Uterus (tissue), 4 donors: ENCODE measurements at places on chromosomes 13 and 19.

DNA sequence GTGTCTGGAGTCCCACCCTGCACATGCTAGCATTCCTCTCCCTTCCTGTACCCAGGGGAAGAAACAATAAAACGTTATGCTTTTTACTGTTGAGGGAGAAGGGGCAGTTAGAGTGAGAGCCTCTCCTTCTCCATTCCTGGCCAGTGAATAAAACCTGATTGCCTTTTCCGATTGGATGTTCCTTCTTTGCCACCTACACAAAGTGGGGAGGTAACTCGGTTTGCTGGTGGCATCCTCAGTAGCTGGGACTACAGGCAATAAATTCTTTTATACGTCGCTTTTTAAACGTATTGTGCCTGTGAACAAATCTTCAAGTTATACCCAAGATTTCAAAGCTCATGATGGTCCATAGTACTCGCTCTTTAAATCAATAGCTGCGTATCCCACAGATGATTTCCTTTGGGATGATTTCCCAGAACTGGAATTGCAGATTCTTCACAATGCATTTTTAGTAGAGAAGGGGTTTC lies 660 bp upstream of the MVB12A start:
- no peak for DNase-seq

DNA sequence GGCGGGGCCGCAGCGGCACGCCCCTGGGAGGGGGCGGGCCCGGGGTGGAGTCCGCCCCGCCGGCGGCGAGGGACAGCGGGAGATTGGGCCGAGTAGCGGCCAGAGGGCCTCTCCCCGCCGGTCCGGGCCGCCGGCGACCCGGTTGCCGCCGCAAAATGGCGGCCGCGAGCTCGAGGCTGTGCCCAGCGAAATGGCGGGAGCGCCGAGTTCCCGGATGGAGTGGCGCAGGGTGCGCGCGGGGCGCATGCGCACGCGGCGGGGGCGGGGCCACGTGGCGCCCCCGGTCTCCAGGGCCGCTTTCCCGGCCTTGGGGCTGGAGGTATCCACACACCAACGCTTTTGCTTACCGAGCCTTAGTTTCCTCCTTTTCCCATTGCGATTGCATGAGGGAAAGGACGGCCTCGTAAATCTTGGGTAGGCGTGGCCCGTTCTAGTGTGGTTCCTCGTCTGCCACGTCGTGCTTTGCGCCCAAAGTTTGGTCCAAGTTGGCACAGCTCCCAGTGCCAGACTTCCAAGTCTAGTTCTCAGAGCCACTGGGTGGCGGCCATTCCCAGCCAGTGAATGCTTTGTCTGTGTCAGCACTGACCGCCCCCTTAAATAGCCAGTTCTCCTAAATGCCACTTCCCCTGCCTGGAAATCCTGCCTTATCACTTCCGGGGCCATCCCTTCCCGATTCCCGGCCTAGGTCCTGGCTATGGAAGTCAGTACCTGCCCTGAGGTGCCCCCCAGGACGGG lies 513 bp downstream of the CIRBP start:
- DNase-seq: peak; percentile 91

DNA sequence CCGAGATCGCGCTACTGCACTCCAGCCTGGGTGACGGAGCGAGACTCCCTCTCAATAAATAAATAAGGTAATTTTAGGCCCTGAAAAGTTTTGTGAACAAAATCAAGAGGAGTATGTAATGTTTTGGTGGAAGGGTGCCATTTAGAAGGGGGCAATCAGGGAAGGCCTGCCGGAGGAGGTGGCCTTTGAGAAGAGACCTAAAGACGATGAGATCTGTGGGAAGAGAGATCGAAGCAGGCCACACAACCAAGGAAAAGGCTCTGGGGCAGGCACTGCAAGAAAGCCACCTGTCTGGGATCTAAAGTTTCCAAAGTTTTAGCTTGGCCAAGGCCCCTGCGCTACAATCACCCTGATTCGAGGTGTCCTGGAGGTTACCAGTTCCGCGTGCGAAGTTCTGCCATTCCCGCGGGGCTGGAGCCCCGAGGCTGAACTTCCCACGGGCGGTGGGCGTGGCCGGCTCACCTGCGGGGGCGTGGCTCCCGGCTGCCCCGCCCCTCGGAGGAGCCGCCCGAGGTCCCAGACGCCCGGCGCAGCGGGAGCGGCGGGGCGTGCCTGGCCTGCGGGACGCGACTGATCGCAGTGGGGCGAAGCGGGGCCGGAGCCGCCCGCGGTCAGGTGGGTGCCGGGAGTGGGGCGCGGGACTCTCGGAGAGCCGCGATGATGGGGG lies at the start of gene KLC3:
Gene KLC3, plus strand, starts transcription at position 519 of the 667 bp plus-strand sequence. CDS start 4,792 bp downstream, outside the sequence.
- no peak for DNase-seq

GRCh38 chr13:50140153-50140552 lies 124.9 kb downstream of the KCNRG start:
- no peak for DNase-seq

GRCh38 chr13:24267801-24268200 lies 41.6 kb upstream of the C1QTNF9 start:
- no peak for DNase-seq

DNA sequence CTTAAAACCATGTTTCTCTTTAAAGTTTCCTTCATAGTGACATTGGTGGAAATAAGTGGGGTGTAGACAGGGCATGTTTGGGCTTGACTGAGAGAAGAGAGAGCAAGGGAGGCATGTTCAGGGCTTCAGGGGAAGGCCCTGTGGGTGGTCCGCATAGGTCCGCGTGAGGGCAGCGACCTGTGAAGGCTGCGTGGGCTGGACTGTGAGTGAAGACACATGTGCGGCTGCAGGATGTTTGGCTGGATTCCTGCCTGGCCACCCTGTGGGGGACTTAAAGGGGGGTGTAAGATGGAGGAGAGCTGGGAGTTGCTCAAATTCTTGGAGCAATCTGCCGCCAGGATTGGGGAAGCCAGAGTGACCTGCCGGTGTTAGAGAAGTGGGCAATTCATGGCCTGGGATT lies 23.8 kb upstream of the KLF12 start:
- DNase-seq: no peak

DNA sequence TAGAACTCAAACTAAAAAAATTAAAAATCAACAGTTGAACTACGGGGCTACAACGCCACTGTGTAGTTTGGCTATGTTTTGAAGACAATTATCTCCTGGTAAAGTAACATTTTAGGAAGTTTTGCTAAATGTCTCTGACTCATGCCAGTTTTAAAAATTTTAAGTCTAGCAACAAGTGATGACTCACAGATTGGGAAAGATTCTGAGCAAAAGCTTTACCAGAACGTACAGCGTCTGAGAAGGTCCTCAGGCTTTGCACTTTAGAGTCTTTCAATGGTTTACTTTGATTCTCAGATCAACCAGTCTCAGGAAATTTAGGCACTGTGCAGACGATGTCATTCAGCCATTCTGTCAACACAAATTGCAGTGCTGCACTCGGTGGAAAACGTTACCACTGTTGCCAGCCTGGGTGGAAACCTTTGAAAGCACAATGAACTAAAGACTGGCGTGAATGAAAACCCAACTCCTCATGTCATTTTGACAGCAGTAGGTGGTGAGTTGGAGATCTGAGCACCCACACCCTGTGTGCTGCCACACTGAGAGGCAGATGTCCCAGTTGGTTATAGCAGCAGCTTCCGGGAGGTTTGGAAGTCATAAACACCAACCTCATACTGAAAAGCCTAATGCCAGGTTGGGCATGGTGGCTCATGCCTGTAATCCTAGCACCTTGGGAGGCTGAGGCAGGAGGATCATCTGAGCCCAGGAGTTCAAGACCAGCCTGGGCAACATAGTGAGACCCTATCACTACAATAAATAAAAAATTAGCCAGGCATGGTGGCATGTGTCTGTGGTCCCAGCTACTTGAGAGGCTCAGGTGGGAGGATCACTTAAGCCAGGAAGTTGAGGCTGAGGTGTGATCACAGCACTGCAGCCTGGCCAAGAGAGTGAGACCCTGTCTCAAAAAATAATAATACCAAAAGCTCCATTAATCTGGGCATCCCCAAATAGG lies 6.3 kb upstream of the WTIP start:
- no peak for DNase-seq

- no peak for DNase-seq
Observed at GRCh38 chr19:10797078-10797477, 38.9 kb downstream of the TMED1 start.

- peak; percentile 39 for DNase-seq
Observed at GRCh38 chr13:104571161-104571892, 1505.1 kb upstream of the SLC10A2 start.

DNA sequence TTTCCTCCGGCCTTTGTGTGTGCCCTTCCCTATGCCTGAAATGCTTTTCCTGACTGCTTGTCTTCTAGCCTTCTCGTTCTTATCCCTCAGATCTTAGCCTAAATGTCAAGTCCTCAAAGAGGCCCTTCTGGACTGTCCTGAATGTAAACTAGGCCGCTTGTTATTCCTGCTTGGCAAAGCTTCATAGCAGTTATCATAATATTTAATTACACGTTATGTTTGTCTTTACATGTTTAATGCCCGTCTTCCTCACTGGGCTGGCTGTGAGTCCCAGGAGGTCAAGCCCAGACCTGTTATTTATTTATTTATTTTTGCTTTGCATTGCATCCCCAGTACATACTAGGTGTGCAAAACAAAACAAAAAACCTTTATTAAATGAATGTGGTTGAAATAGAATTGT lies 62.7 kb downstream of the SIPA1L3 start:
- DNase-seq: no peak

GRCh38 chr13:25088562-25089221 lies 7.2 kb upstream of the PABPC3 start:
- no peak for DNase-seq

DNA sequence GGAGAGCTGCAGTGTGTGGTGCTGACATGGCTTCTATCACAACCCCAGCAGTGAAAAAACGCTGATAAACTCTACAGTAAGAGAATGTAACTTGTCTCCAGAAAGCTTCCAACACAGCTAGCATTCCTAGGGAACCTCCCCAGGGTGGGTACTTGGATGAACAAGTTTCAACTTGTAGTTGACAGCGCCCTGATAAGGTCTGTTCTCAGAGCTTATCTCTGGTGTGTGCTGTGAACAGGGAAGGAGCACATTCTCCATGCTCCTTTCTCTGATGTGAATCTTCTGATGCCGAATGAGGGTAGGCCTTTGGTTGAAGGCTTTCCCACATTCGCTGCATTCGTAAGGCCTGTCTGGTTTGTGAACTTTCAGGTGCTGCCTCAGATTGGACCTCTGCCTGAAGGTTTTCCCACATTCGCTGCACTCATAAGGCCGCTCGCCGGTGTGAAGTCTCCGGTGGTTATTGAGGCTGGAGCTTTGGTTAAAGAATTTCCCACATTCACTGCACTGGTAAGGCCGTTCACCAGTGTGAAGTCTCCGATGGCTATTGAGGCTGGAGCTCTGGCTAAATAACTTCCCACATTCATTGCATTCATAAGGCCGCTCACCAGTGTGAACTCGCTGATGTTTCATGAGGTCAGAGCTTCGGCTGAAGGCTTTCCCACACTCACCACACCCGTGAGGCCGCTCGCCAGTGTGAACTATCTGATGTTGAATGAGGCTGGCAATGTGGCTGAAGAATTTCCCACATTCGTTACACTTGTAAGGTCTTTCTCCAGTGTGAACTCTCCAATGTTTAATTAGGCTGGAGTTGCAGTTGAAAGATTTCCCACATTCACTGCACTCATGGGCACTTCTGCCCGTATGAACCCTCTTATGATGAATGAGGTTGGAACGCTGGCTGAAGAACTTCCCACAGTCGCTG lies 5.9 kb downstream of the ZNF792 start:
- no peak for DNase-seq

DNA sequence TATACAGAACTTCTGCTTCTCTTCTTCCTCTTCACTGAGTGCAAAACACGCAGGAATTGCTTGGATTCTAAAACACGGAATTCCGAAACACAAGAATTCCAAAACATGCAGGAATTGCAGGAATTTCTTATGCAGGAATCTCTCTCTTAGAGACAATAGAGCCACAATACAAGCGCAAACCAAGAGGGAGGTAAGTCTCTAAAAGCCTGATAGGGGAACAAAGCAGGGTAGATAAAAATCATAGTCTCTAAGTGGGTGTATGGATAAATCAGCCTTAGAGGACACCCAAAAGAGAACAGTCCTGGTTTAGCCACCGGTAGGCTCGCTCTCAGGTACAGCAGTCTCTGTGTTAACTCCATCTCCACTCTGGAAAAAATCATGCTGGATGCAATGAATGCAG lies 112.9 kb downstream of the LHFPL6 start:
- no peak for DNase-seq

DNA sequence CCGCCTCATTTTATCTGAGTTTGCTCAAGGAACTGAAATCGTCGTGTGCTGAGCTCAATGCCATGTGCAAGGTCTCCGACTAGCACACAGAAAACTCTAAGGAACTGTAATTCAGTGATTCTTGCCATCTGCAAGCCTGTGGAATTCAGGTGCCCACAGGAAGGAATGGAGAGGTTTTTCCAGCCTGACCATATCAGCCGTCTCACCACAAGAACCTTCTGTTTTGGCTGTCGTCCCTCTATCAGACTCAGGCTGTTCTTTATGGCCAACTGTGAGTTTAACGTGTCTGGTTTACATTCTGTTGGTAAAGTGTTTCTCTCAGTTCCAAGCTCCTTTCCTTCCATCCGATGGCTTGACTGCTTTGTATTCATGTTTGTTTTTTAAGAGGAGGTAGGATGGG lies 293.5 kb downstream of the SPRY2 start:
- DNase-seq: no peak

- DNase-seq: no peak
Observed at GRCh38 chr13:59343993-59344822, 819.5 kb downstream of the DIAPH3 start.

DNA sequence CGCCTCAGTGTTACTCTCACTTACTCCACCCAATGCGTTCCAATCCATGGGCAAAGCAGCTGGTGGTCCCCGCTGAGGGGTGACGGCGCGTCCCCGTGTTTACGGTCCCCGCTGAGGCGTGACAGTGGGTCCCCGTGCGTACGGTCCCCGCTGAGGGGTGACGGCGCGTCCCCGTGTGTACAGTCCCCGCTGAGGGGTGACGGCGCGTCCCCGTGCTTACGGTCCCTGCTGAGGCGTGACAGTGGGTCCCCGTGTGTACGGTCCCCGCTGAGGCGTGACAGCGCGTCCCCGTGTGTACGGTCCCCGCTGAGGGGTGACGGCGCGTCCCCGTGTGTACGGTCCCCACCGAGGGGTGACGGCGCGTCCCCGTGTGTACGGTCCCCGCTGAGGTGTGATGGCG lies 19.5 kb downstream of the CFAP97D2 start:
- DNase-seq: no peak

- no peak for DNase-seq
Observed at GRCh38 chr13:29099781-29100406, 279.8 kb downstream of the MTUS2 start.

DNA sequence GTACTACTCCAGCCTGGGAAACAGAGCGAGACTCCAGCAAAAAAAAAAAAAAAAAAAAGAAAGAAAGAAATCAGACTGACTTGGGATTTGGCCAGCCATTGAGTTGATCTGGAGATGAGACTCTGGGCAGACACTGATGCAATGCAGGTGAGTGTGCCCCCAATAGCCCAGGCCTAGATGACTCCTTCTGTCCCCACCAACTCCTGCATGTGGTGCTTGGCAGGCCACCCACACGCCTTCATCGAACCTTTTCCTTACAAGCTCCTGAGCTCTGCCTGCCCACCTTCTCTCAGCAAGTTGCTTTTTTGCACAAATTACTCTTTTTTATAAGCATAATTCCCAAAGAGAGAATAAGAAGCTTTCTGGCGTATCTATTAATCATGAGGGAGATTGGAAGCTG lies 97.9 kb upstream of the MBNL2 start:
- DNase-seq: no peak

- no peak for DNase-seq
Observed at GRCh38 chr13:77620138-77620537, 77.3 kb upstream of the SLAIN1 start.
